ENCODE measurements at places on chromosomes 2 and 18.

- DNase-seq = no peak
Observed at GRCh38 chr2:234493796-234494195, 3.1 kb downstream of the ARL4C start.

DNA sequence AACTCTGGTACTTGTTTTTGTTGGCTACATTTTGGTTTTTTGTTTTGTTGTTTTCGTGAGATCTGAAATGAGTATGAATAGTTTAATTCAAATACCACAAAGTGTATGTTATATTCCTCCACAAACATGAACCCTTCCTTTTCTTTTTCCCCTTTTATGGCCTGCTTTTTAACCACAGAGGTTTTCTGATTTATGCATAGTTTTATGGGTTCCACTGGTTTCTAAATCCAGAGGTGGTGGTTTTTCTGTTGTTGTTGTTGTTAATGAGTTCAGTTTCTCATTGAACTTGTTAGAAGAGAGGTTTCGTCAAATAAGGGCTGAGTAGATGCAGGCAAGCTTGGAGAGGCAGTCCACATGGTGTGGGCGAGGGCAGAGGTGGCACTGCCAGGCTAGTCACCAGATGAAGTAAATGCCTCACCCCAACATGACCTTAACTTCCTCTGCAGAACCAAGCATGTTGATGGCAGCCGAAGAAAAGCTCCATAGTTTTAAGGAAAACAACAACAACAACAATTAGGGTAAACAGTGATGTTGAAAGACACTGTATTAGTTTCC lies 72.5 kb downstream of the RIF1 start:
- DNase-seq = no peak

GRCh38 chr2:150133623-150134022 lies 353.8 kb downstream of the RND3 start:
- DNase-seq = no peak

DNA sequence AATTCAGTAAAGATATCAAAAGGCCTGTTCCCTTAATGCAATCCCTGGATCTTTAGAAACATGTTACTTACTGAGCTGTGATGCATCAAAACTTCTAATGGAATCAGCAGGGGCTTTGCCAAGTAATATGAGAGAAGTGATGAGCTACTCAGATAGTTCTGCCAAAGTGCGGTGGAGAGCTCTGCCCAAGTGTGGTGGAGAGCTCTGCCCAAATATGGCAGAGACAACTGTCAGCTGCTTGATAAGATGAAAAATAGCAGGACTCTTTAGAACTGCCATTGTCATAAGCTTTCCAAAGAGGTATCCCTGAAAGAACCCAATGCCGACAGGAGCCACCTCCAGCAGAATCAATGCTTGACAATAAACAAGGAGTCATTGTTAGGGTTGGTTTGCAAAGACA lies 167.9 kb upstream of the SLC39A10 start:
- DNase-seq = no peak

DNA sequence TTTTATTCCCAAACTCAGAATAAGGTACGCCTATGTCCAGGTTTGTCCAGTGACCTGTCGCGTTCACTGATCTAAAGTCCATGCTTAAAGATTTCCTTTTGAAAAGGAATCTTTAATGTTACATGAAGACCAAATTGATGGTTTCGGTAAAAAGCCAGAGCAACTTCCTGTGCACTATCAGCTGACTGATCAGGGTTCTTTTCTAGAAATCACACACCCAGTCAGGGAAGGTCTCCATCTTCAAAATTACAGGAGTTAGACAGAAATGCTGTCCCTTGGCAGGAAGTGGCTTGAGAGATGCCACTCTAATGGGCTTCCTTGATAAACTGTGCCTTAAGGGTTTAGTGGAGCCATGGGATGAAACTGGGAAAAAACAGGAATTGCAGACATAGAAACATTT lies 14.7 kb upstream of the ARHGAP25 start:
- no peak for DNase-seq

- DNase-seq = no peak
Observed at GRCh38 chr2:104867813-104868504, 14.0 kb downstream of the POU3F3 start.

DNA sequence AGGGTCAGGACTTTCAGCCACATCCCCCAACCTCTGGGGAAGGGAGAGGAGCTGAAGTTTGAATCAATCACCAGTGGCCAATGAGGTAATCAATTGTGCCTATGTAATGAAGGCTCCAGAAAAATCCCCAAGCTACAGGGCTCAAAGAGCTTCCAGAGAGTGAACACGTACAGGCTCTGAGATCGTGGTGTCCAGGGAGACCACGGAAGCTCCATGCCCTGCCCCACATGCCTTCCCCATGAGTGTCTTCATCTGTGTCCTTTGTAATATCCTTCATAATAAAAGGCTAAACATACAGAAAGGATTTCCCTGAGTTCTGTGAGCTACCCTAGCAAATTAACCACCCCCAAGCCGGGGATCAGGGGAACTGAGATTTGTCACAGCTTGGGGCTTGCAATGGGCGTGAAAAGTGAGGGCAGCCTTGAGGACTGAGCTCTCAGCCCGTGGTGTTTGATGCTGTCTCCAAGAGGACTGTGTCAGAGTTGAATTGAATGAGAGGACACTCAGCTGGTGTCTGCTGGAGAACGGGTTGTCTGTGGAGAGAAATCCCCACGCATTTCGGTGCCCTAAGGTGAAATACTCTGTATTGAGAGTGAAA lies 25.5 kb upstream of the TUBB6 start:
- DNase-seq = peak; percentile 78

- DNase-seq = no peak
Observed at GRCh38 chr18:63266888-63267790, 52.4 kb downstream of the BCL2 start.

- no peak for DNase-seq
Observed at GRCh38 chr18:70288171-70288850, 534 bp upstream of the SOCS6 start.

GRCh38 chr2:36960005-36960675 lies 6.2 kb downstream of the STRN start:
- no peak for DNase-seq

GRCh38 chr2:223075301-223076270 lies 23.6 kb downstream of the KCNE4 start:
- no peak for DNase-seq

DNA sequence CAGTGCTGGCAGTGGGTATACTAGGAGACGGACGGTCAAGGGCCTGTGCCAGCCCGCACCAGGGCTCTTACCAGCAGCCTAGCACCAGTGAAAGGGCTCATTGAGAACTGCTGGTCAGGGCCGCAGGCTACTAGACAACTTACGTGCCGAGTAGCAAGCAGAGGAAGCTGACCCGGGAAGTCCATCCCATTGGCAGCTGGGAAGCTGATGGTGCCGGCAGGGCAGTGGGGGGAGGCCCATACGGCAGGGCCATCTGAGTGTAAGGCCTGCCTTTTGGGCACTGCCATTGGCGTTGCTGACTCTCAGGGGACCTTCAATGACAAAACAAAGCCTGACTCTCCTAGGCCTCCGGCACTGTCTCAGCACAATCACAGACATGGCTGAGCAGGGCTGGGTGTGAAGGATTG lies 20.6 kb downstream of the EFR3B start:
- no peak for DNase-seq

- no peak for DNase-seq
Observed at GRCh38 chr2:48257456-48257855, 272.5 kb upstream of the STON1 start.

DNA sequence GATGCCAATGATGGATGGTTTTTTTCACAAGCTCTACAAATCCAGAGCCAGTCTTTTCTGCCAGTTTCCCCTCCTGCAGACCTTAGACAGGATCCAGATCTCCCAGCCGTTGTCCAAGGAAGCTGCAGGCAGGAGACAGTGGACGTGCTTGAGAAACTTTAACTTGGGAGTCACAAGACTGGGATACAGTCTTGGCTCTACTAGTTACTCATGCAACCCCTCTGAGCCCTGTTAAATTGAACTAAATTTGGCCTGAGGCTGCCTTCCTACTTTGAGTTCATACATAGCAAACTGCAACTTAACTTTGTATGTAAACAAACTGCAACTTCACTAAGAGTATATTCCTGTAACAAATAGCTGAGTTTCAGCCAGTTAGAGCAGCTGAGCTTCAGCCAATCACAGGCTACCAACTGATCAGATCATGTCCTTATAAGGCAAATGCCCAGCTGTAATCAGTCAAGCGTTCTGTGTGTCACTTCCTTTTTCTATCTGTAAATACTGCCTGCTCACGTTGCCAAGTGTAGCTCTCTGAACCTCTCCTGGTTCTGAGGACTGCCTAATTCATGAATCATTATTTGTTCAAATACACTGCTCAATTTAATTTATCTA lies 140.9 kb downstream of the CAPN13 start:
- DNase-seq = peak; percentile 82

DNA sequence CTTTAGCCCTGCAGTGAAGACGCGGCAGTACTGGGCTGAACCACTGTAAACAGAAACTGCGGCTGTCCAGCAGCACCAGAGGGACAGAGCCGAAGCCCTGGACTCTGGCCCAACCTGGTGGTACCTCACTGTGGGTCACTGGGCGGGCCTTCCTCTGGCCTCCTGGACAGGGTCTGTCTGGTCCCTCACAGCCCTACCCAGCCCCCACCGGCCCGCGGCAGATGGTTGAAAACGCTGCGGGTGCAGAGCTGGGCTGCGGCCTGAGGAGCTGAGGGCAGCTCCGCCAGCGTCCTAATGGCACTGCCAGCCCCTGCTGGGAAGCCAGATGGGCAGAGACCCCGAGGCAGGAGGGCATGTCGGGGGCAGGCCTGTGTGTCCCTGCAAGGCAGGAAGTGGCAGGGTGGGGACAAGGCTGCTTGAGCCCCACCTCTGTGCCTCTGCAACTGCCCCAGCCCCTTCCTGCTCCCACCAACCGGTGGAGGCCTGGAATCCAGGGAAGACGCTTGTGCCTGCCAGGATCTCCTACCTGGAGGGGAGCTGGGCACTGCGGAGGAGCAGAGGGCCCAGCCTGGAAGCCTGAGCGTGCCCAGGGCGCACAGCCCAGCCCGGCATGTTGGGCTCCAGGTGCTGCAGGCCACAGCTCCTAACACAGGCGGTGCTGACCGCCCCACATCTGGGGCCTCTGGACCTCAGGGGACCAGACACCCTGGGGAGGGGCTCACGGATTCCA lies 36.3 kb downstream of the HS6ST1 start:
- no peak for DNase-seq
